Adipocyte (in vitro differentiated cells): ENCODE measurements at places on chromosomes 13 and 19.

- DNase-seq, result no peak
These were observed 1317.1 kb downstream of the SLITRK1 start for GRCh38 chr13:82565201-82565600.

GRCh38 chr13:49812812-49813211, 20.3 kb upstream of the KPNA3 start:
- DNase-seq, result no peak

GRCh38 chr19:8269724-8270123, 38.4 kb downstream of the CD320 start:
- no peak for DNase-seq

- DNase-seq, result peak; percentile 99
These were observed at the start of gene STARD13 for GRCh38 chr13:33285420-33286124. STARD13 (minus strand) TSS chr13:33285755; CDS start chr13:33285638, 117 bp downstream.

GRCh38 chr19:41555748-41556147, 20.2 kb upstream of the CEACAM21 start:
- DNase-seq, result no peak

- DNase-seq, result no peak
These were observed 39.3 kb downstream of the TM9SF2 start for GRCh38 chr13:99540530-99540929.

DNA sequence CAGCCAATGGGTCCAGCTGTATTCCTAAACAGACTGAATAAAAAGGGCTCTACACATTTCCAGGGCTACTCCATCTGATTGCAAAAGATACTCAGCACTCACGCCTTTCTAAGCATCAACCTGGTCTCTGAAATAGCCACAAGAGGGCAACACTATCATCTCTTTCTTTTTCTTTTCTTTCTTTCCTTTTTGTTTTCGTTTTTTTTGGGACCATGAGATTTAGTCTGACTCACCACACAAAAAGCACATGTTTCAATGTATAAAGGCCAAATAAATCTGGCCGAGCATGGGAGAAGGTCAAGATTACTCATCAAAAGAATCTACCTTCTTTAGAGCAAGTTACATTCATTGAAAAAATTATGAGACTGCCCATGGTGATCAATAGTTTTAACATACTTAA, 805.6 kb upstream of the ARGLU1 start:
- peak; percentile 94 for DNase-seq

DNA sequence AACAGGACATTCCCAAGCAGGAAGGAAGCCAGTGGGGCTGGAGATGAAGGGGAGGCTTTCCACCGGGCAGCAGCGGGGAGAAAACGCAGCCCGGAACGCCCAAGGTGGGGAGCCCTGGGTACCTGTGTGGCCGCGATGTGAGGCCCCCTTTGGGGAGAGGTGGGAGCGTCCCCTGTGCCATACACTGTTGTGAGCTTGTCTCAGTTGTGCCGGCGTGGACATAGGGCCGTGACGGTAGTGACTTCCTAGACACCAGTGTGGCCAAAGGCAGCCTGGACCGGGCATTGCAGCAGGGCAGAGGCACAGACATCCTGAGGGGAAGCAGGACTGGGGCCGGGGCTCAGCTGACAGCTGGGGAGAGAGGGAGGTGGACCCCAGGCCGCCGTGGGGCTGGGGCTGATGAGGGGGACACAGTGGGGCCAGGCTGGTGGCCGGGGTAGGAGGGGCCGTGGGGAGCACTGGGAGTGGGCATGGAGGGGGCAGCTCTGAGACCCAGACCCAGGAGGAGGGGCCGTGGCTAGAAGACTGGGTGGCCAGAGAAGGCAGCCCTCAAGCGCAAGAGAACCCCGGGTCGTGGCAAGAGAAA, 38.5 kb upstream of the TFDP1 start:
- no peak for DNase-seq

DNA sequence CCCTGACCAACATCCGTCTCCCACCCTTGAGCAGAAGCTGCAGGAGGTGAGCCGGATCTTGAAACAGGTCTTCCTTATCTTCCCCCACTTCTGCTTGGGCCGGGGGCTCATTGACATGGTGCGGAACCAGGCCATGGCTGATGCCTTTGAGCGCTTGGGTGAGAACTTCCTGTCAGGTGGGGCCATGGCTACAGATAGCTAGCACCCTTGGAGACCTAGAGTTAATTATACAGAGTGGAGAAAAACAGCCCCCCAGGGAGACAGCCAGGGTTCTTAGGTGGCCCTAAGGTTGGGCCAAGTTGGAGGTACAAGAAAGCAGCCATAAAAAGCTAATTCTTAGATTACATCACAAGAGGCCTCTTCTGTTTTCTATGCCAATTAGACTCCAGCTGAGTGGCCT, 8.9 kb upstream of the ARHGAP45 start:
- DNase-seq, result no peak

DNA sequence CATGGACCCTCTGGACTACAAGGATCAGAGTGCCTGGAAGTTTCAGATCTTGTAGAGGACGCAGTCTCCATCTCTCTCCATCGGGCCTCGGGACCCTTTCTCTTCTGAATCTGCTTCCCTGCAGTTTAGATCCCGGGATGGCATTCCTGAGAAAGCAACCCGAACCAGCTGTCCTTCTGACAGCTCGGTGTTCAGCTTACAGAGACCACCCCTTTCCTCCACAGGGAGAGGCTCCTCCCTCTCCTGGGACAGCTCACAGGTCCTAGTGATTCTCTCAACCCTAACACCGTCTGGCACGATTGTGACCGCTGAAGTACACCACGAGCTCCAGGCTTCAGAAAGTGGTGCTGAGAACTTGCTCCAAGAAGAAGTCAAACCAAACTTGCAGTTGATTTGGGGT, 18.2 kb downstream of the CRX start:
- DNase-seq, result no peak

DNA sequence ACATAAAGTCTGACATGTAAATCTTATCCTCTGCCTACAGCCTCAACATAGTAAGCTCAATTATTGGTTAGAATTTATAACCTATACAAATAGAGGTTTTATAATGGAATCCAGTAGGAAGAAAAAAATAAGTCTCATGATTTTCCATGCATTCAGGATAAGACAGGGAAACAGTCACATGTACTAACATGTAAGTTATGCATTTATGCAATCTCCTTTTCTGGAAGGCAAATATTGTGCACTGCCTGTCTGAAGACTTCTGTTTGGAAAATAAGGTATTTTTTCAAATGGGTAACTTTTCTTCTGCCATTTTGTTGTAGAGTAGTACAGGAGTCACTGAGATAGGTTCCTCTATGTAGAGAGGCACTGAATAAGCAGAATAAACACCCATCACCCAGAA, 92.7 kb downstream of the NALCN start:
- no peak for DNase-seq

GRCh38 chr13:47110833-47111240, 214.0 kb upstream of the HTR2A start:
- DNase-seq, result no peak

- no peak for DNase-seq
These were observed 2.1 kb downstream of the MPND start for GRCh38 chr19:4345342-4346019.

DNA sequence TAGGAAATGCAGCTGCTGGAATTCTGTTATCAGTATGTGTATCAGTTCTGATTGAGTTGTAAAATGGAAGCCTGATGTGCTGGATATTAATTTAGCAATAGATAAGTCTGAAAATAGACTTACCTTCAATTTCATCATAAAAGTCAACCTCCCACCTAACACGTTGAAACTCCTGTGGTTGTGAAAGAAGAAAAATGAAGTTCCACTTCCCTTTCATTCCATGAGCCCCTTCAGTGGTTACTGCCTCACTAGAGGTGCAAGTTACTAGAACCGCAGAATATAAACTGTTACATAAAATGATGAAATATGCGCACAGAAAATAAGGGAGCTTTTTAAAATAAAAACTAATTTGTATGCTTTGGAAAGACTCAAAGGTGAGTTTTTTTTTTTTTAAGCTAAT, 249.2 kb downstream of the SHISA2 start:
- no peak for DNase-seq

GRCh38 chr19:4678881-4679790, 9.0 kb upstream of the MYDGF start:
- DNase-seq, result no peak

DNA sequence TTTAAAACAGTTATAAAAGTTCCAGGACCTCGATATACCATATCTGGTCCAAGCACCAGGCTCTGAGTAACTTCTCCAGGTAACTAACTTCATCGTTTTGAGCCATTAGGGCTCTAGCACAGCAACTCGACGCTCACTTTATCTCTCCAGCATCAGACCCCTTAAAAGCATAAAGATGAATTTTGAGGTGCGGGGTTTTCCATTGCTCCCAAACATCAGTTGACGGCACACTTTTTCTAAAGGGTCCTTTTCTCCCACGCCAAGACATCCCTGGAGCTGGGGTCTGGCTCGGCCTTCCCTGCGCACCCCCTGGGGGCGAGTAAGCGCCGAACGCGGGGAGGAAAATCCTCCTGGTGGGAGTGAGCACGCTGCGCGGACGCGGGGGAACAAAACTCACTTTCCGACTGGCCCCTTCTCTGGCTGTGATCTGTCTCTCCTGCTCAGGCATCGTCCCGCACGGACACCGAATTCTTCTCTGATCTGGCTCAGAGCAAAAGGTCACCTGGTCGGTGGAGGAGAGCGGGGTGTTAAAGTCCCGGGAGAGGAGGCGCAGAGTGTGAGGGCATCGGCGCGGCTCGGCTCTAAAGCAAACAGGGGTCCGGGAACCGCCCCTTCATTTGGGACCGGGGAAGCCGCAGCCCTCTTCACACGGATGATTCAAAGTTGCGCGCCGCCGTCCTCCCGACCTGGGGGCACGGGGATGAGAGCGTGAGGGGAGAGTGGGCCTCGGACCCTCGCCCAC, at the start of gene ATP7B:
ATP7B (minus strand) TSS at position 561 of the 742 bp plus-strand sequence; CDS start at position 448, 113 bp downstream.
- DNase-seq, result peak; percentile 55
